ENCODE measurements at places on chromosomes 16 and 17.

- DNase-seq, result no peak
Observed at GRCh38 chr17:79392598-79392997, 218.3 kb downstream of the RBFOX3 start.

DNA sequence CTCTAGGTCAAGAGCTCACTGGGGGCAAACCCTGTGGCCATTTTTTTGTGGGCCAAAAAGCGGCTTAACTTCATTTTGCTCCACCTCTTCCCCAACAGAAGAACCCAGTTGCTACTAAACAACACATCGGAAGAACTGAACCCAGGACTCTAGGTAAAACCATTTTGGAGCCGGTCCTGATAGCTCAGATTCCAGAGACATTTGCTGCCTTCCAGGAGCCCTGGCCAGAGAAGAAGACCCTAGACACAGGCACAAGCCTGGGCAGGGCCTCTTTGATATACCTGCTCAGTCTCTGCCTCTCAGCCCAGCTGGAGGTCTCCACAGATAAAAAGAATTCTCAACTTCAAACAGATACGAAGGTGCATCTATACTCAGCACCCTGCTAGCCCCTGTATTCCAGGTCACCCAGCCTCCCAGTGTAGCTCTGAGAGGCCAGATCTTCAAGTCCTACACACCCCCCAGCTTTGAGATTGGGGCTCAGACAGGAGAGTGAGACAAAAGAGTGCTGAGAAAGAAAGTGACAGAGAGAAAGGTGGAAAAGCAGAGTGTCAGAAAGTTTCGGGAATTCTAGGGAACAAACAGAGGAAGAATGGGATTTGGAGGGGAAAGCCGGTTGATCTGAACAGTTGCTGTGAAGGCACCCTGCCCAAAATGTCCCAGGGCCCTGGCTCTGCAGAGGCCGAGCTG lies 6.6 kb upstream of the HOXB9 start:
- DNase-seq, result no peak

DNA sequence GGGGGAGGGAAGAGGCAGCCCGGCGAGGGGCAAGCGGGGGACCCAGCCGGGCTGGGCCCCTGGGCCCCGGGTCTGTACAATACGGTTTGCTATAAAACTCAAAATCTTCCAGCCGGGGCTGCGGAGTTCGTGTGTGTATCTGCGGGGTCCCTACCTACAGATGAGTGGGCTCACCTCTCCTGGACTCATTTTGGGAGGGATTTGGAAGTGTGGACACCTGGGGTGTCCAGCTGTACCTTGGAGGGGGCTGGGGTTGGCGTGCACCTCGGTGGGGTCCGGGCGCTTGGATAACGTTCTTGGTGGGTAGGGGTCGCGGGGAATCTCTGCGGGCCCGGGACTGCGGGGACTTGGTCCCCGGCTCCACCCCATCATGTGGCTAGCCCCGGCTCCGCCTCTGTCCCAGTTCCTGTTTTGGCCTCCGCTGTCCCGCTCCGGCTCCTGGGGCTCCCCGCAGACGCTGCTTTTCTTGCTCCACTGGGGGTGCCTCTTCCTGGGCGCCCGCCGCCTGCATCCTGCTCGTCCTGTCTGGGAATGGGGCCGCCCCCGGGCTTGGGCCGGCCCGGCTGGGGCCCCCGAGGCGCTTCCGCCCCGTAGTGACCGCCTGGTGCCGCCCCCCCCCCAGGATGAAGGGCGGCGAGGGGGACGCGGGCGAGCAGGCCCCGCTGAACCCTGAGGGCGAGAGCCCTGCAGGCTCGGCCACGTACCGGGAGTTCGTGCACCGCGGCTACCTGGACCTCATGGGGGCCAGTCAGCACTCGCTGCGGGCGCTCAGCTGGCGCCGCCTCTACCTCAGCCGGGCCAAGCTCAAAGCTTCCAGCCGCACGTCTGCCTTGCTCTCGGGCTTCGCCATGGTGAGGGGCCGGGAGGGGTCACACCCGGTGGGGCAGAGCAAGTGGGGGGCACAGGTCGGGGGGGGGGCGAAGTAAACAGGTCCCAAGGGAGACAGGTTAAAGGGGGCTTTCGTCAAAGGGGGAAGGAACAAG lies at the start of gene ORAI3:
Gene ORAI3, plus strand, starts transcription at position 402 of the 983 bp plus-strand sequence. Its CDS starts 222 bp downstream, at position 624.
- no peak for DNase-seq

GRCh38 chr17:12230481-12231354 lies 210.0 kb downstream of the MAP2K4 start:
- no peak for DNase-seq

DNA sequence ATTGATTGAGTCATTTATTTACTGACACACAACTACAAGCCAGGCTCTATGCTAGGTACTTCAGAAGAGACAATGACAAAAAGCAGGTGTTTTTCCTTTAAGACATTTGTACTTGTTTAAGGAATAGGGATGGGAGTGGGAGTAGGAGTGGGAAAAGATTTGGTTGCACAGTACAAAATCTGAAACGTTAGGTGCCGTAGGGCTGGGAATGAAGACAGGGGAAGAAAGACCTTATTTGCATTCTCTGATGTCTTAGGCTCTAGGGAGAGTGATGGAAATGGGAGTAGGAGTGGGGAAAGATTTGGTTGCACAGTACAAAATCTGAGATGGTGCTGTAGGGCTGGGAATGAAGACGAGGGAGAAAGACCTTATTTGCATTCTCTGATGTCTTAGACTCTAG lies 28.7 kb upstream of the OR4D1 start:
- no peak for DNase-seq

GRCh38 chr17:47013341-47013740 lies 34.3 kb upstream of the RPRML start:
- DNase-seq, result no peak

DNA sequence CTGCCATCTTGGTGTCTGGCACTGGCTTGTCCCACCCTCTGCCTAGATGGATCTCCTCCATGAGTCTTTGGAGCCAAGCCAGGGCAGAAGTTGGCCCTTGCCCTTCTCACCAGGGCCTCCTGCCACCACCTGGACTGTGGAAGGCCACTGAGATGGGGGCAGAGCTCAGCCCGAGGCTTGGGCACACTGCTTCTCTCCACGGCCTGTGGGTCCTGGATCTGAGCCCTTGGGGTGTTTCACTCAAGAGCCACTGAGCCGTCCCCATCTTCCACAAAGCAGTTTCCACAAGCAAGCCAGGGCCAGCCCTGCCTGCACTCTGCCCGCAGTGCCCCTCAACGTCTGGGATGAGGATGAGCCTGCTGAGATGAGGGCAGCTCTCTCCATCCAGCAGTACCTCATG lies 16.7 kb upstream of the CD300A start:
- DNase-seq, result no peak

DNA sequence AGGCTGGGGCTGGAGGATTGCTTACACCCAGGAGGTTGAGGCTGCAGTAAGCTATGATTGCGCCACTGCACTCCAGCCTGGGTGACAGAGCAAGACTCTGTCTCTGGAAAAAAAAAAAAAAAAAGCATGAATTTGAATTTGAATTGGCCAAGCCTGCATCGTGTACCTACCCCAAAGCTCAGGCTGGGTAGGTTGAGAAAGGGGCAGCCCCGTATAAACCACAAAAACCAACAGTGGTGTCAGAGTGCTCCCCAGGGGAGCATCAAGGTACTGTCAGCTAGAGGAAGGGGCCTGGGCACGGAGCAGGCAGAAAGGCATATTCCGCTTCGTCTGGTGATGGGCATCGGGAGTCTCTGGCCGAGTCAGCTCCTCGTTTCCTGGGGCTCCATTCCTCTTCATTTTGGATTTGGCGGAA lies 40.9 kb downstream of the RAP1GAP2 start:
- DNase-seq, result no peak

GRCh38 chr16:75529959-75530358 lies 5.9 kb downstream of the CHST5 start:
- DNase-seq, result no peak

GRCh38 chr17:72622661-72623433 lies 469.6 kb downstream of the SLC39A11 start:
- no peak for DNase-seq

DNA sequence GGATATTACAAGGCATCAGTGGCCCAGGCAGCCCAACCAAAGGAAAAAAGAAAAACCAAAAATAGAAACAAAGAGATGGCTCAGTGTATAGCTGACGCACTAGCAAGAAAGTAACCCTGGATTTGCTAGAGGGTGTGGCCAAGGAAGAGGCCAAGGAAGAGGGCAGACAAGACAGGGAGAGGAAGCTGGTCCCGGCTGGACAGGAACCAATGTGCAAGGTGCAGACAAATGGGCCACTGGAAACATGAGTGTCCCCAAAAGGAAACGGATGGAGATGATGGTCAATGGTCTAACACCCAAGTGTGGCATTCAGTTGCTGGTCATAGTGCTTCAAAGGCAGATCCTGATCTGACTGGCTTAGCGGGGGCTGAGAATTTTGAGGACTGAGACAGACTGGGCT lies 10.7 kb downstream of the POLR3K start:
- DNase-seq, result no peak

- DNase-seq, result no peak
Observed at GRCh38 chr16:3015865-3016521, 2.0 kb downstream of the CLDN6 start.

DNA sequence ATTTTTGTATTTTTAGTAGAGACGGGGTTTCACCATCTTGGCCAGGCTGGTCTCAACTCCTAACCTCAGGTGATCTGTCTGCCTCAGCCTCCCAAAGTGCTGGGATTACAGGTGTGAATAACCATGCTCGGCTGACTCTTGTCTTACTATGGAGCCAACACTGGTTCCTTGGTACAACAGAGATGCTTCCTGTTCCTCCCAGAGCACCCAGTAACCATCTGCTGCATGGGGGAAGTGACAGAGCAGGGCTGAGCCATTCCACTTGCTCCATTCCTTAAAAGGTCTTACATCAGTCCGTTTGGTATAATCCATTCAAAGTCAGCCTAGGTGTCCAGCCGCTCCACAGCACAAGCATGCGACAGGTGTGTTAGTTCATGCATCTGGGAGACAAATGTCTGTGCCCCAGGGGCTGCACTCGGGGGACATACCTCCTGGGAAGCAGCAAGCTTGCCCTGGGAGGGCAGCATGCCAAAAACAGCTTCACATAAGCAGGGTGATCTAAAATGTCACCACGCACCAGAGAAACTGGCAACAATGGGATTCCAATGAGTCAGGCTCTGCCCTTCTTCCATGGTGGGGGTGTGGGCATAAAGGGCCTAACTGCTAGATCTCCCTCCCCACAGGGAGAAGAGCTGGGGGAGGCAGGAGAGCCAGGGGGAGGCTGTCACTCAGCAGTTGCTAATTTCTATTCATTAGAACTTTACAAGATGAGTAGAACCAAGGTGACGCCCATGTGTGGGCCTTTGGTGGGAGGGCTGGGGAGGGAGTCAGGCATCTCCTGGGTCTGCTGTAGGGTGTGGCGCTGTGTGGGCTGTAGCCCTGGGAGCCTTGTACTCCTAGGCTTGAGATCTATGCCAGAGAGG lies 35.5 kb downstream of the PIPOX start:
- DNase-seq, result no peak

GRCh38 chr16:1174477-1175357 lies 21.8 kb downstream of the CACNA1H start:
- DNase-seq, result no peak

GRCh38 chr17:52106638-52107261 lies 51.8 kb downstream of the CA10 start:
- no peak for DNase-seq

- DNase-seq, result no peak
Observed at GRCh38 chr17:4093456-4093855, 49.4 kb downstream of the ZZEF1 start.

DNA sequence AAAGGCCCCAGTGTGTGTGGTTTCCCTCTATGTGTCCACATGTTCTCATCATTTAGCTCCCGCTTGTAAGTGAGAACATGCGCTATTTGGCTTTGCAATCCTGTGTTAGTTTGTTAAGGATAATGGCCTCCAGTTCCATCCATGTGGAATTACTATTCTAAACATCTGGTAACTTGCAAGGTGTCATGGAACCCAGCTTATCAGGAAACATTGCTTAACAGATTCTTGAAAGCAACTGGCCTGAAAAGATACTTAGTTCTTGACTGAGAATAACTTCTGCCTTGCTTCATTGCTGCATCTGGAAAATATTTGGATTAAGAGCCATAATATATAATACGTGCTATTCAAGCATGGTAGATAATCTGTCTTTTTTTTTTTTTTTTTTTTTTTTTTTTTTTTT lies 27.8 kb downstream of the PAFAH1B1 start:
- no peak for DNase-seq

Data from stimulated activated CD4-positive, alpha-beta T cell treated with anti-CD3 and anti-CD28 coated beads, Interleukin-1b, Interleukin-23, amount 100 ng/mL, for 4 hours (primary cell).